ENCODE measurements at places on chromosomes 4 and X.

GRCh38 chr4:104283303-104283702 lies 211.4 kb downstream of the CXXC4 start:
- DNase-seq = no peak

DNA sequence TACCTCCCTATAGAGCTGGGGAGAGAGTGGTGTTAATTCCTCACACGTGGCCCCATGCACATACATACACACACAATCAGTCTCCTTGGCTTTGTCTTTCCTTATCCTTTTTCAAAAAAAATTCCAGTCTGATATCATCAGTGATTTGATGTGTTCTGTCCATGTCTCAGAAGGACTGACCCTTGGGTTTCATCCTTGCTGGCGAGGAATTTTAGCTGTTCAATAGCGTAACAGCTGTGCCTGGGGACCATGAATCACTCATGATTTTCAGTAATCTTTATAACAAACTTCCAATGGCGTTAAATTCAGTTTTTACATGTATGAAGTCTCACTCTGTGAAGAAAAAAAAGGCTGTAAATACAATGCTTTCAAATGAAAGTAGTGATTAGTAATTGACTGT lies 204.6 kb downstream of the RBMX2 start:
- DNase-seq = no peak

DNA sequence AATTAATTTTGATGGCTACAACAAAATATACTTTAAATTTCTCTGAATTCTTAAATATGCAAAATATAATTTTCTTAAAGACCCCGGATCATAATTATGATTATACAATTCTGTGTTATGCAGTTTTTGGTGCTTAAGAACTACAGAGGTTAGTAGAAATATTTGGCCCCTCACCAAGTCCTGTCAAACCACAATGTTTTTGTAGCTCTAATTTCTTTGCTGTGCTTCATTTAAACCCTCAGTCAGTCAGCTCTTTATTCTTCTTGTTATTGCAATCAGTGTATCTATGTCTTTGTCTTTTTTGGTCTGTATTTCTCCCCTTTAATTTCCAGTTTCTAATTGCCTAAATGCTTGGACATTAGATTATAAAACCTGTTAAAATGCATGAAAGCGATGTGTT lies 186.1 kb downstream of the CAMK2D start:
- DNase-seq = no peak

GRCh38 chrX:16213961-16214360 lies 46.7 kb downstream of the MAGEB17 start:
- no peak for DNase-seq

DNA sequence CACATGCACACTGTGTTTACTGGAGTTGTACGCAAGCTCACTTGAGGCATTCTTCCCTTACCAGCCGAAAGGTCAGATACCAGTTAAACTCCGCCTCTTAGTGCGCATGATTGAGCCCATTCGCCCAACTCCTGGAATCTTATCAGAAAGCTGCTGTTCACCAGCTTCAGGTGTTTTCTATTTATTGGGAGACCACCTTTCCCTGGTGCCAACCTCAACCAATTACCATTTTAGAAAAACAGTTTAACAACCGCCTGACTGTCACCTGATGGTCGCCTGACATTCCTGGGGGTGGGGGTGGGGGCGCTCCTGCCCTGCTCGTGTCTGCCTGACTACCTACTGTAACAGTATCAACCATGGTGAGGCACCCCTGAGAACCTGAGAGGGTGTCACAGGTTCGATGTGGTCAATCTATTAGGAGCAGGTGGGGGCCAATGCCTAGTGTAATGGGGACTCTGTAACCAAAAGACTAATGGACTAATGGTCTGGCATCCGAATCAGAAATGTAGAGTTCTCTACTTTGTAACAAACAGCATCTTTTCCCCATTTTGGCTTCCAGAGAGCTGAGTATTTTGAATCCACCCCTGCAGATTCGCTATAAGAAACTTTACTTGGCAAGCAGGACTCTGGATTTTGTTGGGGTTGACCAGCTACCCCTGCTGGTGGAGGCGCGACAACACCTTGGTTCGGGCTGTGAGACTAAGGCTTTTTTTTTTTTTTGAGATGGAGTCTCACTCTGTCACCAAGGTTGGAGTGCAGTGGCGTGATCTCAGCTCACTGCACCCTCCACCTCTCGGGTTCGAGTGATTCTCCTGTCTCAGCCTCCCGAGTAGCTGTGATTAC lies 58.2 kb upstream of the ZNF157 start:
- peak; percentile 38 for DNase-seq

- DNase-seq = no peak
Observed at GRCh38 chr4:152368001-152368400, 167.9 kb downstream of the FBXW7 start.

GRCh38 chr4:169079942-169080827 lies 70.1 kb upstream of the CBR4 start:
- peak; percentile 82 for DNase-seq

GRCh38 chrX:151974336-151975227 lies at the start of gene GABRE:
Gene GABRE, minus strand, starts transcription at chrX:151974676. Its CDS starts 51 bp downstream, at chrX:151974625.
- DNase-seq = peak; percentile 7

GRCh38 chr4:143270256-143270838 lies 66.3 kb upstream of the GAB1 start:
- no peak for DNase-seq

GRCh38 chr4:20254511-20255250 lies 3.0 kb downstream of the SLIT2 start:
- DNase-seq = no peak

DNA sequence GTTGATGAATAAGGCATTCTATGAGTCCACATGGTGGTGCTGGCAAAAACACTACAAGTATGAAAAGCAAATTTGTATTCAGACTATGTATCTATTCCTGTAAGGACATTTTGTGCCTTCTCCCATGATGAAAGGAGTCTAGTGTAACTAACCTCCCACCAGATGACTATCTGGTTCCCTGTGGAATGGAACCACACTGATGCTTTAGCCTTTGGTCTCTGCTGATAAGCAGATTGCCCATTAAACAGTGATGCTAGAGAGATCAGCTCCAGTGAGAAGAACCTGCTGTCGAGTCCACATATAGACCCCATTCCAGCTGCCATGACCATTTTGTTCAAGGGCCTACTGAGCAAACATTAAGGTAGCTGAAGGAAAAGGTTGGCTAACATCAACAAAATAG lies 10.5 kb upstream of the THOC2 start:
- no peak for DNase-seq

DNA sequence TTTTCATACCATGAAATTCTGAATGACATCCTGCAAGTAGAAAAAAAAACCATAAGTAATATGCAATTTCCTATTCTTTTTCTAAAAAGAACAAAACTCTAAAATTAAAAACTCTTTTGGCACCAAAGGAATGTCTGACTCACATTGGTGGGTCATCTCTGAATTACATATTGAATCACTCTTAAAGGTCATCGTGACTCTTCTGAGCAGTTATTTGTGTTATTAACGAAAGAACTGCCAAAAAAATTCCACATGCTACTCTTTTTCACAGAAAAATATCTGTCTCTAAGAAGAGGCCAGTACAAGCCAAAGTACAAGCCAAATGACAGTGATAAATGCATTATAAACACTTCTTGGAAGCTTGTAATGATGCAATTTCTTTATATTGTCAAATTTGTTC lies 282.2 kb downstream of the GUCY2F start:
- no peak for DNase-seq

- peak; percentile 13 for DNase-seq
Observed at GRCh38 chrX:21745756-21746155, 12.2 kb downstream of the SMPX start.

GRCh38 chr4:36053930-36054329 lies 190.4 kb downstream of the ARAP2 start:
- DNase-seq = no peak

DNA sequence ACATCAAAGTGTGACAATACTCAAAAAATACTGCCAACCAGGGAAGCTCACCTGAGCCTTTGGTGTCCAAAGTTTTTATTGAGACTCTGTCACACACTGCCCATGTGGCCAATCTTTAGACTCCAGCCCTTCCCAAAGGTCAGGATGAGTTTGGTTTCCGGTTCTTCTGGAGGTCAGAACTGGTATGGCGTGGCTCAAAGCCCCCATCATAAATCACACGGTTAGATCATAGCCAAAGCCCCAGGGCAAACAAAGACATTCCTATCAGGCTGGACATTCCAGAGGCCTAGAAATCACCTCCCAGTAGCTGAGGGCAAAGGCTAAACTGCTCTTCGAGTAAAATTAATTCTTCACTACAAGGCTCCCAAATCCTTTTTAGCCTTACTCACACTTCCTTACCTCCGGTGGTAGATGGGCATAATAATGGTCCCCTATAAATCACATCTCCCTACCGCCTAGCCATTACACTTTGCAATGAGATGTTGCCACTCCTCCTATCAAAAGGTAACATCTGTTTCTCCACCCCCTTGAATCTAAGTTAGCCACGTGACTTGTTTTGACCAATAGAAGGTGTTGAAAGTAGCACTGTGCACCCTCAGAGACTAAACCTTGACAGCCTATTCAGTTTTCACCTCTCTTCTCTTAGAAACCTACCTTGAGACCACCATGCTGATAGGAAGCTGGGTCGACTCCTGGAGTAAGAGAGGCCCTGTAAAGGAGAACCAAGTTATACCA lies 137.8 kb upstream of the DUSP21 start:
- DNase-seq = peak; percentile 15

- peak; percentile 49 for DNase-seq
Observed at GRCh38 chrX:55342533-55343501, 78.1 kb upstream of the PAGE3 start.

GRCh38 chr4:3389233-3390215 lies 52.2 kb upstream of the HGFAC start:
- DNase-seq = no peak

DNA sequence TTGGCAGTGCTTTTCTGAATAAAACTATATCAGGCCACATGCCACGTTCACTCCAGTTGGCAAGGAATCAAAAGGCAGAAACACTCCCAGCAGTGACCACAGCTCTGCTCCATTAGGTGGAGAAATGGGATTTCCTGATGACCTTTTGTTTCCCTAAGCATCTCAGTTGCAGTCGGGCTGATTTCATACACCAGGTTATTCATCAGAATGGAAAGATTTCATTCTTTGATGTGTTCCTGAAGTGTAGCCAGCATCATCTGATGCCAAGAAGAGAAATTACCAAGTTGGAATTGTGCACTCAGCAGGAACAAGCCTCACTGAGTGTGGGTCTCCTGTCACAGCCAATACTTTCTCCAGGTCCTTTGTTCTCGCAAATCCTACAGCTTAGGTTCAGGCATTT lies 193.7 kb downstream of the SPATA18 start:
- DNase-seq = no peak

- DNase-seq = no peak
Observed at GRCh38 chrX:151870602-151871001, 42.1 kb upstream of the MAGEA4 start.

DNA sequence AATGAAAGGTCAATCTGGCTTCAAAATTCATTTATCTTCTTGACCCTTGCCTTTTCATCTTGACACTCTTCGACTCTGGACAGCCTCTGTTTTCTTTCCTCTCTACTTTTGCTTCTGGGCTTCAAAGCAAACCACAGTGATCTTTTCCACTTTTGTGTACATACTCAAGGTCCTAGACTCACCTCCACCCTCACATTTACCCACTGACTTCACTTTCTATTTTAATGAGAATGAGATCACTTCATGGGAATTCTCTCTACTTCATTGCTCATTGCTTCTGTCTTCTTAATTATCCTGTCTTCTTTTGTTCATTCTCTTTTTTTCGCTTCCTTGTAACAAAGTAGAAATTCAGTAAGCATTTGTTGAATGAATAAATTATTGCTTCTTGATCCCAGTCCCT lies 330.1 kb upstream of the HAND2 start:
- no peak for DNase-seq

DNA sequence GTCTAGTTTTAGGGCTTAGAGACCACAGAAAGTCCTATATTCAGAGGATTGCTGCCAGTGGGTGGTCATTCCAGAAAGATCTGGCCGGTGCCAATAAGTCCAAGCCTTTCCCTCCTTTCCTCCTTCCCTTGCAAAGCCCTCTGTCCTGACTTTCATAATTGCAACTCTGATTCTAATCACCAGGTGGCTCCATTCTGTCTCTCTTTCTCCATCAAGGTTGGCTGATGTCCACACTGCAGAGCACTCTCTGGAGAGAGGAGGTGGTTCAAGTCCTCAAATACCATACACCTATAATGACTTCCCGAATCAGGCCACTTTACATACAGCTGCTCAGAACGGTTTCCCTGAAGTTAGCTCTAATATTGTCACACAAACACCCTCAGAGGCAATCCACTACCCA lies 22.4 kb upstream of the ARMCX4 start:
- peak; percentile 1 for DNase-seq

DNA sequence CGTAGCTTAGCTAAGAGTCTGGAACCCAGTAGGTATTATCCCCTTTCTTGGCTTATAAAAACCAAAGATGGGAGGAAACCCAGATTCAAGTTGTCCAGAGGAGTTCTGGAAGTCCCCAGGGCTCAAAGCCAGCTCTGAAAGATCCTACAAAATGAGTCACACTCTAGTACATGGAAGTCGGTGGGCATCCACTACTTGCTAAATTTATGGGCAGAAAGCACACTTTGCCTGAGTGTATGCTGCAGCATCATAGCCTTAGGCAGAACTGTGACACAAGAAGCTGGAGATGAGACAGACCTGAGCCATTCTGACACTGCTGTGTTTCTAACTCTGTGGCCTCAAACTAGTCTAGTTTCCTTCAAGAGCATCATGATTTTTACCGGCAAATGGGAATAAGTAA lies 429.3 kb downstream of the AFF2 start:
- DNase-seq = no peak

GRCh38 chrX:18596096-18596495 lies 75.8 kb downstream of the RS1 start:
- no peak for DNase-seq

DNA sequence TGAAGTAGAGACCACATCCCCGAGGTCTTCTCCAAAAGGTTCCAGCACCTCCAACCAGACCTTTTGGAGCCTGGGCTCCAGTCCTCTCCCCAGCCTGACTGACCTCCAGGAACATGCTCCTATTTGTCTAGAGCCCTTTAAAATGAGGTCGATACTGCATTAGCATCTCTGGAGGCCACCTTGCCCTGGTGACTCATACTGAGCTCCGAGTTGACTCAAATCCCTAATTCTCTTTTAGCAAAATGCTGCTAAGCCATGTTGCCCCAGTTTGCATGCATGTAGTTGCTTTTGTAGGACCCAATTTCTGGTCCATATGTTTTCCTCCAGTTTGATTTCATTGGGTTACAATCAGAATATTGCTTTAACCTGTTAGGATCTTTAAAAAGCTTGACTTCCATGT lies 43.5 kb upstream of the CITED1 start:
- no peak for DNase-seq

- no peak for DNase-seq
Observed at GRCh38 chr4:165106518-165106917, 6.1 kb downstream of the TMEM192 start.

GRCh38 chrX:48927736-48928382 lies 9.0 kb upstream of the PIM2 start:
- no peak for DNase-seq

DNA sequence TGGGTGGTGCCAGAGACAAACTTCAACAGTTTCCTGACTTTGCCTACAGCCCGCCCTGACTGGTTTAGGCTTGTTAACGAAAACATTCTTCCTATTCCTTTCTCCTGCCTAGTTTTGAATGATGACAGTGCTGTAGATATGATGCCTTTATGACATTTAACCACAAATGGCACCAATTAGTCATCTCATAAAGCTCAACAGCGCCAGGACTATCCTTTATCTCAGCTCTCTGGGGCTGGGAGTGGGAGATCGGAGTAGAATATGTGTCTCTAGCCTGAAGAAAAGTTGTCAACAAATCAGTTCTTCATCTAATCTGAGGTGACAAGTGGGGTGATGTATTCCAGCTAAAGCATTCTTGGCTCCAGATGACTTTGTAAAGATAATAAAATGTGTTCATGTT lies 64.6 kb upstream of the SH3RF1 start:
- DNase-seq = peak; percentile 47

GRCh38 chr4:93648258-93648657 lies 180.3 kb upstream of the ATOH1 start:
- DNase-seq = no peak

- DNase-seq = peak; percentile 25
Observed at GRCh38 chr4:83109480-83110222, 4.9 kb downstream of the PLAC8 start.

Measured in SW480 (cell line).